ENCODE measurements at places on chromosomes 16 and 17.
A peak's percentile ranks its signal among the peaks of the same experiment; 100 is the strongest.

DNA sequence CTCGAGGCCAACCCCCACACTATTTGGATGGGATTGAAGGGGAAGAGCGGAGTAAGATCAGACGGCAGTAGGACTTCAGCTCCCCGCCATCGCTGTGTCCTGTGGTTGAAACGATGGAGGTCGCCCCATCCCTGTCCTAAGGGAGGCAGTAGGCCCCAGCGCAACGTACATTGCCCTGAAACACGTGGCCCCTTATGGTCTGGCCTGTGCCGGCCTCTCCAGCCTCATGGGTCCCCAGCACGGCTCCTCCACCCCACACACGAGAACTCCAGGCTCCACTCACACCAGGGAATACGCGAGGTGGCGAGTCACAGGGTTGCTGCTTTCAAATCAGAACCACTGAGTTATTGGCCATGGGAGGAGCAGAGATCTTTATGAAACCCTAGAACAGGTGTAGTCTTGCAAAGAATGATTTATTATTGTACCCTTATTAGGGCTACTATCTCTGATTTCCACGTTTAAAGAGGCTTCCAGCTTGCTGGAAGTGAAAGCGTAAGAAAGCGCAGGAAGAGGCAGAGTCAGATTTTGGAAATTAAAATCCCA, 669 bp upstream of the DCTPP1 start:
- no peak for DNase-seq

- no peak for DNase-seq
Observed at GRCh38 chr17:66345264-66345663, 42.9 kb downstream of the PRKCA start.

GRCh38 chr16:79263425-79263824, 337.1 kb downstream of the MAF start:
- DNase-seq, result no peak

GRCh38 chr17:42475835-42476234, 17.2 kb downstream of the ATP6V0A1 start:
- no peak for DNase-seq

DNA sequence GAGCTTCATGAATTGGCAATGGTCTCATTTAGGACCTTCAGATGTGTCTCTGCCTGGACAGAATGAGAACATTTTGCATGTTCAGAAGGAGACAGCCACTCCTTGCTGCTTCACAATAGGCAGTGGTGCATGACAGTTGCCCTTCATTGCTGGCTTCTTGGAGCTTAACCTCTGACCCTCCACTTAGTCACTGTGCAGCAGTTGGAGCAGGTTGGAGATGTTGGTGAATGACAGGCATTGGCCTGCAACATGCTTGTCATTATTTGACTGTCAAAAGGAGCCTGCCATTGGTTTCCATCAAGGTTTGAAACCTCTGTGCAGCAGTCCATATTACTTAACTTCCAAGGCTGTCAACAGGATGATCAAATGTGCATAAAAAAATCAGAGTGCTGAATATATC, 22.7 kb downstream of the FTO start:
- DNase-seq, result peak; percentile 19

DNA sequence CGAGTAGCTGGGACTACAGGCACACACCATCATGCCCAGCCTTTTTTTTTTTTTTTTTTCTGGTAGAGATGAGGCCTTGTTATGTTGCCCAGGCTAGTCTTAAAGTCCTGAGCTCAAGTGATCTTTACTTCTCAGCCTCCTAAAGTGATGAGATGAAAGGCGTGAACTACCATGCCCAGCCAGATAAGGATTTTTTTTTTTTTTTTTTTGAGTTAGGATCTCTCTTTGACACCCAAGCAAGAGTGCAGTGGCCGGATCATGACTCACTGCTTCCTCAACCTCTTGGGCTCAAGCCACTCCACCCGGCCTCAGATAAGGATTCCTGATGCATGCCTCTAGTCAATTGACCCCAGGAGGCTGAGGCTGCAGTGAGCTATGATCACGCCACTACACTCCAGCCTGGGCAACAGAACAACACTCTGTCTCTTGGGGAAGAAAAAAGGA, 11.2 kb upstream of the PLEKHG4 start:
- DNase-seq, result peak; percentile 45

- no peak for DNase-seq
Observed at GRCh38 chr16:79097166-79097565, 503.4 kb downstream of the MAF start.

GRCh38 chr17:45936610-45937009, 42.3 kb downstream of the MAPT start:
- DNase-seq, result no peak

- DNase-seq, result no peak
Observed at GRCh38 chr17:7429722-7430121, 1.1 kb downstream of the SPEM3 start.

- no peak for DNase-seq
Observed at GRCh38 chr17:40602445-40603443, 37.5 kb upstream of the CCR7 start.

DNA sequence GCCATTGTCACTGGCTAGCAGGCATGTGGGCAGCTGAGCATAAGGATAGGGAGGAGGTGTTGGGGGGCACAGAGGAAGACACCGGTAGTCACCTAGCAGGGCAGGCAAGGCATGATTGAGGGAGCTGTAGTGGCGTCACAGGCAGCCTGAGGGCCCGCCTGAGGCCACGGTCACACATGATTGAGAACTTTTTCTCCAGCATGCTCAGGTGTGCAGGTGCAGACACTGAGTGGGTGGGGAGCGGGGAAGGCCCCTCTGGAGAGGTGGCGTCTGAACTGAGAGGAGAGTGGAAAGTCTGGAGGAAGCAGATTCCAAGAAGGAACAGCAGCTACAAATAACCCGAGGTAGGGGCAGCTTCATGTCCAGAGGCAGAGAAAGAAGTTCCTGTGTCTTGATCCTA, 10.9 kb upstream of the ARMC7 start:
- DNase-seq, result no peak

DNA sequence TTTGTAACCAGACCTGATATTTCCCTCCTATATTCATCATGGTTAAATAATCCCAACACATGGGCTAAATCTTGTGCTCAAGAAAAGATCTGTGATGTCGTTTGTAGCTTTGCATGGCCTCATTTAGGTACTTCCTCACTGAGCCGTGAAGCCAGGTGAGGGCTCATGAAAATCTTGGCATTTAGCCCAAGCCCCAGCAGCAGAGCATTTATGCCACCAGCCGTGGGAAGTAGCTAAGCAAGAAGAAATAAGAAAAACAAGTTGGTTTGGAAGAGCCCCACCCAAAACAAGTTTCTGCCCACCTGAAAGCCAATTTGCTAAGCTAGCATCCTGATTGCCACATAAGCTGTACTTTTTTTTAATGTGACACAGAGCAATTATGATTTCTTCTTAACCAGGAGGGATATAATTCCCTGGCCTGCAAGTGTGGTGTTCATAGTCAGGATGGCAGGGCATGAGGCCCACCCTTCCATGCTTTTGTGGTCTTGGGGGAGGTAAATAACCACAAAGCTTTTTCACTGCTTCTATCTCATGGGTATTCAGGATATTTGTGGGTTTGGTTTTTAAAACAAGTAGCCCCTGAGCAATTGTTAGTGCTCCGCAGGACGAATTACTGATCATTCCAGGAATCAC, 10.5 kb downstream of the TMIGD1 start:
- peak; percentile 41 for DNase-seq

GRCh38 chr16:31676731-31677130, 149.0 kb downstream of the AHSP start:
- no peak for DNase-seq

DNA sequence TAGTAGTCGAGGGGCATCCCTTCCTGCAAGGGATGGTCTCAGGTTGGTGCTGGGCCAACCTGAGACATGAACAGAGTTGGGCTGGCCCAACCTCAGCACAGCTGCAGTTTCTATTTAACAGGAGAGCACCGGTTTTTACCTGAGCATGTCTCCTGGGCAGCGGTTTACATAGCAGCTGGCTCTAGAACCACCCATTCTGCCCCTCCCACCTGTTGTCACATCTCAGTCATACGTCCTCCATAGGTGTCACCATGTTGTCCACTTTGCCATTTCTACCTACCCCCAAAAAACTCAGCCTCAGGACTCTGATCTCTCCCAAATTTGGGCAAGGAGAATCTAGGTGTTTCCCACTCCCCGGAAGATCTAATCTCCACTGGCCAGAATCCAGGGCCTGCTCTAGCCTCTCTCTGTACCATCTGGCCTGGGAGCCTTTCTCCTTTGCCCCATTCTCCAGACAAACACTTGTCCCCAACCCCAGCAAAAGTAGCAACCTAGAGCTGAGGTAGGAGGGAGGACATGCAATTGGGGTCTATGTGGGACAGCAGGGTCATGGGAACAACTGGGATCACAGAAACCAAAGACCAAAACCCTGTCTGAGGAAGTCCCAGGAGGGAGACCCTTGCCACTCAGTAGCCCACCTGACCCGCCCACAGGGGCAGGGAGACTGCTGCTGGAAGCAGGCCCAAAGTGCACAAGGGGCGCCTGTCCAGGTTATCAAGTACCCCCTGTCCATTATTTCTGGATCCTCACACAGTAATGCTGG, 19.1 kb downstream of the ETV4 start:
- no peak for DNase-seq

GRCh38 chr16:51818342-51818944, 667.4 kb upstream of the SALL1 start:
- DNase-seq, result peak; percentile 9

- no peak for DNase-seq
Observed at GRCh38 chr17:56009795-56010651, 143.3 kb upstream of the ANKFN1 start.

- DNase-seq, result no peak
Observed at GRCh38 chr16:35399133-35399532, 1939.7 kb downstream of the TP53TG3F start.

Measured in LoVo (cell line).